ENCODE measurements at places on chromosomes 16 and 17.

DNA sequence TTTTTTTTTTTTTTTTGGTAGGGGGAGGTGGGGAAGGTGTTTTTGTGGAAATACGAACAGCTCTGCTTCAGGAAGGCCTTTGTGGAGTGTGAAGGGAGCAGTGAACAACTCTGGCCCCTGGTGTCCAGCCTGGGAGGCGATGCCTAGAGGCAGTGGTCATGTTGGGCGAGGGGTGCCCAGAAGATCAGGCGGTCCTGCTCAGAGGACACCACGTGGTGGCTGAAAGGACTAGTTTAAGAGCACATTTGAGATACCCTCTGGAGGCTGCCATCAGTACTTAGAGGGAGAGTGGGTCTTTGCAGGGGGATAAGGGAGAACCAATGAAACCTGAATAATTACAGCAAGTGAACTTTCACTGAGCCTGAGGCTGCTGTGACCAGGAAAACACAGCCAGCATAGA lies 40.1 kb upstream of the RHOT1 start:
- DNase-seq: no peak

DNA sequence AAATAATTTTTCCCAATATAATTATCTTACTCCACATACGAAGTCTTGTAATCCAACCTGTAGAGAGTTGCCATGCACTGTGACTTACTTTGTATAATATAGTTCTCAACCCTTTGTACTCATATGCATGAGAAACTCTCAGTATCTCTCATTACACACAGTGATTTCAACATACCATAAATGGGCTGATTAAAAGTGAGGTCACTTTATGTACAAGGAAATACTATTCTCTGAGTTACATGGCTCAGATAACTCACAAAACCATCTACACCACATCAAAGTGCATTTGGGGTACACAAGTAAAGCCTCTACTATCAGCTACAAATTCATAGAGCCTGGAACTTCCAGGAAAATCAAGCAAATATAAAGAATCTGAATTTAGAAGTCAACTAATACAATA lies 27.9 kb downstream of the SLFN12 start:
- no peak for DNase-seq

- DNase-seq: no peak
Measured at GRCh38 chr17:31060791-31061550, 33.8 kb upstream of the NF1 start.

GRCh38 chr16:79517156-79517555 lies 83.4 kb downstream of the MAF start:
- DNase-seq: no peak

DNA sequence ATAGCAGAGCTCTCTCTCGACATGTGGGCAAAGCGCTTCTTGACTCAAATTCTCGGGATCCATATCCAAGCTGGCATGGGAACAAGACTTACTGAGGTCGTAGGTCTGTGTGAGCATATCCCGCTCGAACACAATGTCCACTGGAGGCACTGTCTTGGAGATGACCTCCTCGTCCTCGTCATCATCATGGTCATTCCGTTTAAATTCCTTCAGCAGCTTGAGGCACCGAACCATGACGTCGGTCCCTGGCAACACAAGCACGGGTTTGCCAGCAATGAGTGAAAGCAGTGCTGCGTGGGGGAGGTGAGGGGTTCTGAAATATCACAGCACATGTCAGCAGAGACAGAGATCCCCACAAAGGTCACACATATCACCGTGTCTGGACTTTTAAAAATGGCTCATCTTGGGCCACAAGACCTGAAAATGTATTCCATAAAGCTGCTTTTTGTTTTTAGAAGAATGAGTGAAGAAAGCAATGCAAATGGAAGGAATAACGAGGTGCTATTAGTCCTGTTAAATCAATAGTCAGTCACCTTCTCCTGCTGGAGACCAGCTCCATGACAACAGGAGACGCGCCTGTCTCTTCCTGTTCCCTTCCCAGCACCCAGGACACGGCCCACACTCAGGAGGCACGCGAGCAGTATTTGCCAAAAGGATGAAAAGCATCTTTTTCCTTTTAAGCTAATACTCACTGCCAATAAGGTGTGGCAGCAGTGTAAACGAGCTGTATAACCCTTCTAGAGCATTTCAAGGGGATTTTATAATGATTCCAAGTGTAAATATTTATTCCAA lies 37.9 kb downstream of the GTF3C1 start:
- no peak for DNase-seq

GRCh38 chr16:31350275-31351005 lies 4.5 kb upstream of the ITGAX start:
- DNase-seq: no peak

- no peak for DNase-seq
Measured at GRCh38 chr17:65850486-65850885, 289.0 kb upstream of the AXIN2 start.

DNA sequence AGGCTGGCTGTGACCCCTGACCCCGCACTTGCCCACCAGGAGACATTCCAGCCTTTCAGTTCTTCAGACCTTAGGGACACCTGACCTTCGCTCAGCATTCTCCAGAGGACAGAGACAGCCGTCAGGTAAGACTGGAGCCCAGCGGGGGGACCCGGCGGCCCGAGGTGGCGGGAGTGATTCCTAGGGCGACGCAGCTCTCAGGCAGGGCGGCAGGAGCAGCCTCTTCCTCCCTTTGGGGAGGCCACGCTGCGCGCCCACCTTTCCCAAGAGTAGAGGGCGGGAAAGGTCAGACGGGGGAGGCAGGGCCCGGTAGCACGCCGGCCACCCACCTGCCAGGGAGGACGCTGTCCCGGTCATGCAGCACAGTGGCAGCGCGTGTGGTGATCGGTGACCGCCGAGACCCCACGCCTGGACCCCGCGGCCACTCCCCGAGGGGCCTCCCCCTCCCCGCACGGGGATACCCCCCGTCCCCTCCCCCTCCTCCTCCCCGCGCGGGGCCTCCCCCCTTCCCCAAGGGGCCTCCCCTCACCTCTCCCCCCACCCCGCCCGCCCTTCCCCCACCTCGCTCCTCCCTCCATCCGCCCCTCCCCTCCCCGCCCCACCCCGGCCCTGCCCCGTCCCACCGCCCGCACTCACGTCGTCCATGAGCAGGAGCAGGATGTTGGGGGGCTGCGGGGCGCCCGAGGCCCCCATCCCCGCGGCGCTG lies 472 bp downstream of the GALNS start:
- DNase-seq: no peak

DNA sequence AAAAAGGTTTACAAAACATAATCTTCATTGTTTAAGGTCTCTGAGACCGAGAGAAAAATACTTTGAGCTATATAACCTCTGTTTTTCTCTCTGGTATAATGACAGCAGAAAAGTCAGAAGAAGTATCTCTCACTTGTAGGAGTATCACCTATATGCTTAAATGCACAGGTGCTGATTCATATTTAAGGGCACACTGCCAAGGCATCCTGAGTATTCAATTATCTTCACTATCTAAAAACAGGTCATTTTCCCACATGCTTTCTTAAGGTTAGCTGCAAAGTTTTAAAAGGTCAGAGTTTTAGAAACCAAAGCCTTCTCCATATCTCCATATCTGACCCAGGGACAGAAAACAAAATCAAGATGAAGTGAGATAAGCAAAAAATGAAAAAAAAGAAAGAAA lies 99.3 kb upstream of the C17orf78 start:
- no peak for DNase-seq

GRCh38 chr16:67644038-67644437 lies 906 bp upstream of the CARMIL2 start:
- DNase-seq: no peak

DNA sequence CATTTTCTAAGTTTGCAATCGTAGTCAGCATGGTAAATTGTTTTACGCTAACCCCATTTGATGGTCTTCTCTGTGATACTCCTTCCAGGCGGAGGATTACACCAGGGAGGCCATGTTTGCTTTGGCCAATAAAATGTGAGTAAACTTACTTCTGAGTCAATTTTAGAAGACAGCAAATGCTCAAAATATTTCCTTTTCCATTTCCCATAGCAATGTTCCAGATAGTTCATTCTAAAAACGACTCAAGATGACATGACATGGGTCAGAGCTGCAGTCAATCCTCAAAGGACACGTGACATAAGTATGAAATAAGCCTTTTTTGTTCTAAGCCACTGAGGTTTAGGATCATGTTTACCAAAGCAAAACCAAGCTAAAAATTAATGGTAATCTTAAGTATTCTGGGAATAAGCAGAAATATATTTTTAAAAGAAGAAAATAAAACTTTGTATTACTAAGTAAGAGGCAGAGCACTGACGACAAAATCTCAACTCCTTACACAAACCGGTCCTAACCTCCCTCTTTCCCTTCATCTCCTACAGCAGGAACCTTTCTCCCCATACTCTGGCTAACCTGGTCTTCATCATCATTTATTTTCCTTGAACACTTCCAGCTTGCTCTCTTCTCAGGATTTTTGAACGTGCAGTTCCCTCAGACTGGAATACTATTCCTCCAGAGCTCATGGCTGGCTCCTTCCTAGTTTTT lies 266.2 kb downstream of the CEP112 start:
- DNase-seq: no peak

DNA sequence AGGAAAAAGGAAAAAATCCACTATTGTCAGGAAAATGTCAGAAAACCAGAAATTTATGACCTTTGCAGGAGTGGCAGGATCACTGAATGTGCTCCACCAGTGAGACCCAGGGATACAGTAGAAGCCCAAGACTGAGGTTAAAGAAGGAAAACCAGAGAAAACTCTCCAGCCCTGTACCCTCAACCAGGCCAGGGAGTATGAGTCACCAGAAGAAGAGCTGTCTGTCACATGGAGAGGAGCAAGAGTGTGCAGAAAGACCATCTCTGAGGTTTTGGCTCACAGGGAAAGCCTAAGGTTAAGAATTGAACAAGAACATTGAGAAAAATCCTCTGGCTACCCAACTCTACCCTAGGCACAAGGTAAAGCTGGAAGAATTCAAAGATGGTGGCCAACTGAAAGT lies 47.6 kb upstream of the MON1B start:
- no peak for DNase-seq

- DNase-seq: peak; percentile 49
Measured at GRCh38 chr16:74297145-74297665, 591 bp downstream of the PSMD7 start.

GRCh38 chr17:49132699-49133364 lies at the start of gene B4GALNT2:
Gene B4GALNT2, plus strand, starts transcription at chr17:49132769. Its CDS starts 24 bp downstream, at chr17:49132793.
- no peak for DNase-seq

GRCh38 chr16:12515346-12515745 lies 288.3 kb downstream of the CPPED1 start:
- DNase-seq: no peak

- DNase-seq: peak; percentile 95
Measured at GRCh38 chr17:50094243-50094752, 853 bp upstream of the PDK2 start.

GRCh38 chr17:78268951-78269905 lies 37.8 kb downstream of the TMEM235 start:
- no peak for DNase-seq

Data from stimulated activated CD4-positive, alpha-beta T cell treated with anti-CD3 and anti-CD28 coated beads, Interleukin-4, amount 100 ng/mL, for 24 hours (primary cell).